ENCODE measurements at places on chromosomes 13 and 19.

- DNase-seq: no peak
Measured at GRCh38 chr13:111902726-111903125, 164.2 kb upstream of the SOX1 start.

DNA sequence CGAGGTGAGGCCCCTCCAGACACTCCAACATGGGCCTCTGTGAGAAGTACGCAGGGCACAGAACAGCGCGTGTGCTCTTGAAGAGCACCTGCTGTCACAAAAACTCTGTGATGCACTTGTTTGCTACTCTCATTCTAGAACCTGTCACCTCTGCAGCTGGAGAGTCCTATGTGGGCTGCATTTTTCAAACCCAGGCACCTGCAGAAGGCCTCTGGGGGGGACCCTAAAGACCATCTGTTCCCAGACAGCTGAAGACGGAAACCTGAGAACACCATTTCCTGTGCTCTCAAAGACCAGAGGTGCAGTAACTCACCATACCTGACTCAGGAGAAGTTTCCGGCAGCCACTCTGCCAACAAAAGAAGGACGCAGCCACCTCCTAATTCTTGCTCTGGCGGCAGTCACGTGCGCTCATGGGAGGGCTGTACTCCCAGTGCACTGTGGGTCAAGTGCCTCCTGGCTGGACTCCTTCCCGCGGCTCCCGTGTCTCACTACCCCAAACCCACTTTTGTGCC lies 28.1 kb downstream of the RANBP3 start:
- peak; percentile 40 for DNase-seq

DNA sequence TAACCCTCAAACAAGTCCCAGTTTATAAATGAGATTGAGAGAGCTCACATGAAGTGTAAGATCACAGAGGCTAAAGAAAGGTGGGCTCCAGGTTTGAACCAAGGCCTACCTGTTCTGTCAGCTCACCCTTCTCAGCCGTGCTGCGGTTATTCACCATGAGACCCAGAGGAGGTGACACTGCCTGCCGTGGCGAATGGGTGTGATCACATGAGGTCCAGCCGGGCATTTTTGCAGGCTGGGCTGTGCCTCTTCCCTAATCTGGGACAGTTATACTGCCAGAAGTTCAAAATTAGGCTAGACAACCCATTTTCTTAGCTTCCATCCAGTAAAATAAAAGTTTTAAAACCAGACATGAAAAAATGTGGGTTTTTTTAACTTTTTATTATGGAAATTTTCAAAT lies 146.8 kb downstream of the FOXO1 start:
- no peak for DNase-seq

DNA sequence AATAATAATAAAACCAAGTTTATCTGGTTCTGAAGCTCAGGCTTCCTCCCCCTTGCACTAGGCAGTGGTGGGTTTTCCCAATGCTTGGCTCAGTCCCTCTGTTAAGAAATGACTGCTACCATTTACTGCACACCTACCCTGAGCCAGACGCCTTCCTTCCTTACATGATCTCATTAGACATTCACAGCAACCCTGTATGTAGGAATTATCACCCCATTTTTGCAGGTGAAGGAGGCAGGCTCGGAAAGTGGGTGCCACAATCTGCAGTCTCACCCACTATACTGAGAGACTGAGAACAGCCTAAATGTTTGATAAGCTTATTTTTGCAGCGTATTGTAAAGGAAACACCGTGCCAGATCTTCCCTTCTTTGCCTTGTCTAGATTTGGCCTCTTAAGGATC lies 18.3 kb upstream of the CACNG8 start:
- DNase-seq: no peak

GRCh38 chr19:53532362-53532761 lies 5.6 kb upstream of the ZNF331 start:
- DNase-seq: no peak

DNA sequence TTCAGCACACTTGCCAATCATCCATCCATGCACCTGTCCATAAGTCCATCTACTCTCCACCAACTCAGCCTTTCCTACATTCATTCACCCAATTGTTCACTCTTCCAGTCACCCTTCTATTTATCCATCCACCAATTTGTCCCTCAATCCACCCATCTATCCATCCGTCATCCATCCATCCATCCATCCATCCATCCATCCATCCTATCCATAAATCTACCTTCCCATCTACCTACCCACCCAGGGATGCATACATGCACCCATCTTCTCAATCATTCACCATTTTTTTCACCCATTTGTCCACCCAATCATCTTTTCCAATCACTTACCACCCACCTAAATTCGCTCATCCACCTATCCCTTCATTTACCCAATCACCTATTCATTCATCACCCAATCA lies 14.6 kb upstream of the CEACAM20 start:
- DNase-seq: no peak

- no peak for DNase-seq
Measured at GRCh38 chr19:42660353-42660752, 65.6 kb upstream of the CEACAM8 start.

DNA sequence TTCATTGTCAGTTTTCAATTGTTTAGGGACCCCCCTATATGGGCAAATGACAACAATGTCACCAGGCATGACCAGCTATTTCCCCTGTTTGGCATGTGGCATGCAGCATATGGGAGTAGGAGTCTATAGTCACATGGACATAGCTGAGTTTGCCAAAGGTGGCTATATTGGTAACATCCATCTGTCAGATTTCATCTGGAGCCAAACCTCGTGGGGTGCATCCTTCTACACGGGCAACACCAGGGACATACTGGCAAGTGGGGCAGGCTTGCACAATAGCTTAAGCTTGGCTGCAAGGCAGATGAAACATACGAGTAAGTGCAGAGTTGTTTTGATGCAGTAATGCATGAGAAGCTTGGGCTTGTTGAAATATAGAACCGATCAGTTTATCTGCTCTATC lies 24.5 kb upstream of the ZNF816 start:
- DNase-seq: no peak

GRCh38 chr19:51889934-51890333 lies 2.2 kb upstream of the ZNF577 start:
- no peak for DNase-seq

- no peak for DNase-seq
Measured at GRCh38 chr19:53894707-53895106, 12.7 kb downstream of the PRKCG start.

DNA sequence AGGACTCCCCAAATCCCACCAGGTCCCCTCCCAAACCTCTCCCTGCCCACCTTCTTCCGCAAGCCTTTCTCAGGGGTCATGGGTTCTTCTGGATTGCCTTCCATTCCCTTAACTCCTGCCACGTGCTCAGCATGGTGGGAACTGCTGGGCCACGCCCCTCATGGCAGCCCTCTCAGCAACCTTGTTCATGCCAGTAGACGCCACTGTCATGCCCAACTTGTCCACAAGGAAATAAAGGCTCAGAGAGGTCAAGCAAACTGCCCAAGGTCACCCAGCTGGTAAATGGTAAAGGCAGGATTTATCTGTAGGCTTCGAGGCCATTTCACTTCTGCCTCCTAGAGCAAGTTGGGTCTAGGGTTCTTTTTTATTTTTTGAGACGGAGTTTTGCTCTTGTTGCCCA lies 10.9 kb downstream of the PRAM1 start:
- no peak for DNase-seq

GRCh38 chr19:51803967-51804366 lies 9.0 kb downstream of the FPR3 start:
- DNase-seq: no peak
